ENCODE measurements at places on chromosomes 1 and 21.

- DNase-seq: no peak
These were observed 113.3 kb upstream of the PTGFR start for GRCh38 chr1:78377356-78377928.

GRCh38 chr1:36522461-36523229 lies 39.9 kb upstream of the CSF3R start:
- DNase-seq: no peak

DNA sequence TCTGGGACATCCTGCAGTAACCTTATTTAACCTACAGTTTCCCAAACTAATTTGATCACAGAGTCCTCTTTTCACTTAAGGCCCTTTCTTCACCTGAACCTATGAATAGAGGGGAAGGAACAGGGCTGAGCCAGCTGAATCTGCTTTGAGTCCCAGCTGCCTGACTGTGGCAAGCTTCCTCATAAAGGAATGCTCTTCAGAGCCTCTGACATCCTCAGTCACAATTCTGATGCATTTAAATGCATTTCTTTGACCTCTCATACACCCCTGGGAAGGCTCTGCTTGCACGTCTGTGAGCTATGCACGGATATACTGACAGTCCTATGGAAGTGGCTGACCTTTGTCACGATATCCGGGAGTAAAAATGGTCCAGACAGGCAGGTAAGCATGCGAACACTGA lies 673.1 kb downstream of the SMYD3 start:
- DNase-seq: no peak

GRCh38 chr1:98766255-98766654 lies 104.7 kb downstream of the SNX7 start:
- DNase-seq: no peak

- DNase-seq: no peak
These were observed 157.7 kb downstream of the HHIPL2 start for GRCh38 chr1:222390181-222390580.

DNA sequence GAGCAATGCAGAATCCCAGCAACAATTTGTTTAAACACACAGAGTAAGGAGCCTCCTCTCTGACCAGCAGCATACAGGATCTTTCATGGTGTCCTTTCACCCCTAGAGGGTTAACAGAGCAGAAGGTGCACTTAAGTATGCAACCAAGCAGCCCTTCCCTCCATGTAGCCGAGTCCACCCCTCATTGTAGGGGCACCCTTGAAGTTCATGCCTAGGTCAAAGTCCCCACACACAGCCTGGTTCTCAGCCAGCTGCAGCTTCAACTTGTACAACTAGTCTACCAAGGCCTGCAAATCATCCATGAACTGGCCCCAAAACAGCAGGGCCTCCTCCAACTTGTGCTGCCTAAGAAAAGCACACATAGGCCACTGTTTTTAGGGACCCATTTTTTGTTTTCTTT lies 7.0 kb upstream of the BMP8B start:
- no peak for DNase-seq
